Astrocyte (in vitro differentiated cells and primary cell): ENCODE measurements at places on chromosomes 3 and 15.

DNA sequence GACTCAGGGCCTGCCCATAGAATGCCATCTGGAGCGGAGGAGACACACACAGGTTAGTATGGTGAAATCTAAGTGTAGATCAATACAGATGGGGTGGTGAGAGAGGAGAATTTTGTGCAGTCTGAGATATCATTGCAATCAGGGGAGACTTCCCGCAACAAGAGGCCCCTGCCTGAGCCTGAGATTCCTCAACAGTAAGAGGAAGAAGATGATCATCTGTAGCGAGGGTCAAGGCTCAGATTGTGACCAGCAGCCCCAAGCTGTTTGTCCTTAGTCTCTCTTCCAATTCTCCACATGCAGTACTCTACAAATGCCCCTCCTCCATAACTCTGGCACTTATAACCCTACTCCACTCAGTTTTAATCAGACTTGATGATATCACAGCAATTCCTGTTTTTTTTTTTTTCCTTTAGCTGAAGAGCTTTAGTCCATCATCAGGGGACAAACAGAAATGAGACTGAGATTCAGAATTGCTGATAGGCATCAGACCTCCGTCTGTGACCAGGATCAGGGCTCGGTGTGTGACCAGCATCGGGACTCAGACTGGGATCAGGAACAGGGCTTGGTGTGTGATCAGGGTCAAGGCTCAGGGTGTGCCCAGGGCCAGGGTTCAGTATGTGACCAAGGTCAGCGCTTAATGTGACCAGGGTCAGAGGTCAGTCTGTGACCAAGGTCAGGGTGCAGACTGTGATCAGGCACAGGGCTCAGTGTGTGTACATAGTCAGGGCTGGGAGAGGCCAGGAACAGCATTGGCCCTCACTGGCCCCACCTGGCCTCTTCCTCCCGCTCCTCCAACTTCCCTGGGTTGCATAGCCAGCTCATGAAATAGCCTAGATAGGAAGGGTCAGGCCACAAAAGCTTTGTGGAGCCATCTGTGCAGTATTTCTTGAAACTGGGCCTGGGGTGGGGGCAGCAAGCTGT lies 14.1 kb downstream of the LOXL1 start:
- DNase-seq: no peak

- peak; percentile 88 for DNase-seq
Observed at GRCh38 chr15:31434588-31435260, 108.1 kb downstream of the KLF13 start.

GRCh38 chr3:155647206-155647605 lies 97.7 kb downstream of the PLCH1 start:
- no peak for DNase-seq

DNA sequence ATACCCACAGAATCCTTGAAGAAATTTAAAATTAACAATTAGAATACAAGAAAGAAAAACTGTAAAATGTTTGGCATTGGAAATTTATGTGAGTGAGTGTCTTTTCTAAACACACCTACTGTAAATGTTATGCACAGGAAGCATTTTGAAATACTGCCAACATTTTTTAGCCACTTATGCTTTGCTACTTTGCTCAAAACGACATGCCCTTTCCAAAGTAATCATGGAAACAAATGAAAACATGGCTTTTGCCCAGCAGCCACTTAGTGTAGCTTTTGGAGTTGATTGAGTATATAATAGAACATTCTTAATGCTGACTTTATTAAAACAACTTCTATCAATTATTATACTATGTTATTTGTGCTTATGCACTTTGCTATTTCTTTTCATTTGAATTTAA lies 823.0 kb downstream of the CADM2 start:
- peak; percentile 10 for DNase-seq

- no peak for DNase-seq
Observed at GRCh38 chr3:174331095-174331800, 527.9 kb upstream of the NAALADL2 start.
